Mesothelial cell of epicardium (in vitro differentiated cells): ENCODE measurements at places on chromosomes 1 and 21. TPM values are rescaled to one million over a fixed set of nuclear protein-coding genes. Genes with fewer than 3 reads are reported as not detected.

DNA sequence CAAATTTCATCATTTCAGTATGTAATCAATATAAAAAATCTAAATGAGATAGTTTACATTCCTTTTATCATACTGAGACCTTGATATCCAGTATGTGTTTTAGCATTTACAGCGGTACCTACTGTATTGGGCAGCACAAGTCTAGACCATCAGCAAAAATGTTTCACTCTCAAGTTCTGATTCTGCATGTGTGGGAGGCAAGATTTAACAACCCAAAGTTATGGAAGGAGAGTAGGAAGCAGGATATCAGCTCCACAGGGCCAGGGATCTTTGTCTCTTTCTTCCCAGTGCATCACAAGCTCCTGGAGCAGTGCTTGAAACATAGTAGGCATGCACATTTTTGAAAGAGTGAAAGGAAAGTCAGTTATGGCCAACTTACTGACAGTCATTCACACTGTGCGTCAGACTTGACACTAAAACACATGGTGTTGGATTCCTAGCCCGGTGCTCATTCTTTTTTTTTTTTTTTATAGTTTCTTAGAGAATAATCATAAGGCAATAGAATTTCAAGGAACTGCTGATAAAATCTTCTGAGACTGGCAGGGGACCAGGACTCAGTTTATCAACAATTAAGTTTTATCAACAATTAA lies 6.1 kb downstream of the TENT5C start:
- DNase-seq, result no peak

- DNase-seq, result no peak
Observed at GRCh38 chr1:162984699-162985098, 84.5 kb upstream of the RGS4 start.

The TSACC gene
- total RNA-seq, result not detected in 3 replicates

GRCh38 chr1:71191520-71191919 lies 110.7 kb upstream of the ZRANB2 start:
- DNase-seq, result no peak

DNA sequence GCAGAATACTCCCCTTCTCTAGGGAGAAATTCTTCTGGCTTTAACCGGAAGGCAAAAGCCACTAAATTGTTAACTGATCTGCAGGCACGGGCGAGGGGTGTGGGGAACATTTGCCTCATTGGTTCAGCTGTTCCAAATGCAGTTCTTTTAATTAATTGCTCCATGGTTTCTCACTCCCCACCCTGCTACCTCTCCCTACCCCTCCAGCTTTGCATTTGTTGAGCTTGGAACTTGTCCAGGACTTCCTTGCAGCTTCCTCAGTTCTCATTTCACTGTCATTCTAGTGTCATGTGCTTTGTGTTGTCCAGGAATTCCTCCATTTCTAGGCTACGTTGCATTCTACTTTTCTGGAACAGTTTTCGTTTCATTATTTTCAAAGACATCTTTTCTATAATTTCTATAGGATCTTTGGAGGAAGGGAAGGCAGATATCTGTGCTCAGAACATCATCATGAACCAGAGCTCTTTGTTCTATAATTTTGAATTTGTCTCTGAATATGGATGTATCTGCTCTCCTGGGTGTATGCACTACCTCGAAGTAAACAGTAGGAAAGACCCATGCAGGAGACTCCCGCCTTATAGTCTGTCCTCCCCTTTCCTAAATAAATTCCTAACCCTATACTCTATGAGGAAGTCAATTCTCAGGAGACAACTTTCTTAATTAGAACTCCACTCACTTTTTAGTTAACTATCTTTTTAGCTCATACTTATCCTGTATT lies 132.4 kb upstream of the LMO4 start:
- no peak for DNase-seq

DNA sequence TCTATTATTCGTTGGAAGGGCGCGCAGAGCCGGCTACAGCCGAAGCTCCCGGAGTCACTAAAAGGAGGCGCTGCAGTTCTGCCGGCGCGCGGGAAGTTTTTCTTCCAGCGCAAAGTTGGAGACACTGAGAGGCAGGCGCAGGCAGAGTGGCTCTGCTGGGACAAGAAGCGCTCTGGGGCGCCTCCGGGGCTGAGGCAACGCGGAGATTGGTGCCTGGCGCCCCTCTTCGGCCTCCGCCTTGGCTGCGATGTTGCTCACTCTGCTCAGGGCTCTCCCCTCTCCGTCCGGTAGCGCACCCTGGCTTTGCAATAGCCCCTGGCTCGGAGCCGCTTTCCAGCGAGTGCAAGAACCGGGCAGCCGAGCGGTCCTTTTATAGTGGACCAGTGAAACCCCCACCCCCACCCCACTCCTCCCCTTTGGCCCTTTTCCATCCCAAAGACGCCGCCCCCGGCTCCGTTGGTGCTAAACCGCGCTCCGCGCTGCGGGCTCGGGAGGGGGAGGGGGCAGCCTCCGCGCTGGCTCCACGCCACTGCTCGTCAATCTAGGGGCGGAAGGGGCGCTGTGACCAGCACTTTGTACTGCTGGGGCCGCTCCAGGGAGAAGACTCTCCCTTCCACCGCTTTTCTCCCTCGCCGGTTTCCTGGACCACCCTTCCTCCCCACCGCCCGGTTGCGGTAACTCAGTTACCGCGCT lies at the start of gene ADAMTS1:
Gene ADAMTS1 (minus strand): TSS at position 344 of the 693 bp plus-strand sequence. CDS start 455 bp downstream, outside the sequence.
- DNase-seq, result peak; percentile 92

DNA sequence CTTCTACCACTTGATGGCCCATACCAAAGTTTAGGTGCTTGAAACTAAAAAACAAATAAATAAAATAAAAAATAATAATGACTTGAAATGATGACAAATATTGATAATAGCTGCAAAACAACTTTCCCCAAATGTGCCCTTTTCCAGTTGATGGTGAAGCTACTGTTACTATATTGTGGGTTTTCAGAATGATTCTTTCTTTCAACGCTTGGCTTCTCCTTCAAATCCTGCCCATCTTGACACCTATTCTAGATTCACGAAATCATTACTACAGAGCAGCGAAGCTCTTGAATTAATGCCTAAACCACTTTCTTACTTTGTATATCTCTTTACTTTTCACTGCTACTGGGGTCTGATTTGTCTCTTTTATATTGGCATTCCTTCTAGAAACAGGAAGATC lies 9.2 kb upstream of the C1orf141 start:
- DNase-seq, result no peak

The ATF3 gene
- 134 to 147 TPM (median 146 TPM) in 3 replicates for total RNA-seq

- no peak for DNase-seq
Observed at GRCh38 chr1:199290186-199290585, 651.3 kb downstream of the PTPRC start.

DNA sequence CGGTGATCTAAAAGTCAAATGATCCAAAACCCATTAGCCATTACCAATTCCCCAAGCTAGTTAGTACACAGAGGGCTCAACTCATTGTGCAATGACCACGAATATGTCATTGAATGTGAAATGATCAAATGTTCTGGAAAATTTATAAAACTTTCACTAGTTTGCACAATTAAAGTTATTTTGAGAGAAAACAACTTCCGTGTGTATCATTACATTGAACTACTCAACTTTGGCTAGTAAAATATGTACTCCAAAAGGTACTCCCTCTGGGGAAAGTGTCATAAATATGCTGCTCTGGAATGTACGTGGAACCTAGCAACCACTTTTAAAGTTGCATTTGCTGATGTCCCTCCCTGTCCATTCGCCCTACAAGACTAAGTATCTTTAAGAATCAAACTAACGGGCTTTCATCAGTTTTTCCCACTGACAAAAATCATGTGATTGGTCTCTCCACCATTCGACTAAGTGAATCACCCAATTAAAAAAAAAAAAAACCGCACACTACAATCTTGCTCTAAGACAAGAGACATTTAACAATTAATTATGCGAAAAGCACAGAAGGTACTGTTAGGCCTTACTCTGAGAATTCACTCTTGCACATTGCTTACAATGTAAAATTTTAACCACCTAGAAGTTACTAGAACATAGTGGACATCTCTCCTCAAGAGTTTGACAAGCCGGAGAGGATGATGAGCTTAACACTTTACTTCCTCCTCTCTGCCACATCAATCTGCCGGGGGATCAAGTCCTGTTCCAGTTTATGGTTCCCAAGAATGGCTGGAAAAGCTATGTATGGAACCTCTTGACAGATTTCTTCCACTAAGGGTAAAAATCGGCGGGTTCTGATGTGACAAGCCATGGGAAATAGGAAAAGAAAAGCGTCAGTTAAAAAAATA lies 1.2 kb downstream of the ACBD3 start:
- DNase-seq, result no peak

The MCOLN2 gene
- 0.50 to 0.96 TPM (median 0.82 TPM) in 3 replicates for total RNA-seq
